Naive thymus-derived CD4-positive, alpha-beta T cell (primary cell): ENCODE measurements at places on chromosomes 3 and 15.

GRCh38 chr15:41043276-41043951 lies 72.7 kb downstream of the INO80 start:
- no peak for DNase-seq
- no peaks in the 10 kb centered on the region for H3K27me3 ChIP-seq
- H3K4me3 ChIP-seq = no peak overlapping the region
- H3K36me3 ChIP-seq = peaks cover 70% of the 10 kb centered on the region
- H3K4me1 ChIP-seq = no peaks in the 10 kb centered on the region
- no peak overlapping the region for H3K27ac ChIP-seq

GRCh38 chr3:40200692-40201316 lies 108.7 kb upstream of the EIF1B start:
- DNase-seq = no peak
- H3K36me3 ChIP-seq = no peaks in the 10 kb centered on the region
- no peaks in the 10 kb centered on the region for H3K27me3 ChIP-seq

DNA sequence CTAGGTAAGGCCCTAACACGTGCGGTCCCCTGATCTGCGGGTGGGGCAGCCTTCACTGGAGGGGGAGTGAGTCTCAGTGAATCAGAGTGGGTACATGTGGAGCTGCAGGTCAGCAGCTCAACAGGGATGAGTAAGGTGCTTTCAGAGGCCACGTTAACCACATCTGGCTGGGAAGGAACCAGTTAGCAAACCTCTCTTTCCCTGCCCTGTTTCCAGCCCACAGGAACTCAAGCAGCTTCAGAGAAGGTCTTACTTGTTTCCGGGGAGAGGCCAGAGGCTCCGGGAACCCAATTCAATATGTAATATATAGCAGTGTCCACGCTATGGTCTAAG lies 175.3 kb downstream of the XXYLT1 start:
- H3K36me3 ChIP-seq = no peaks in the 10 kb centered on the region
- H3K27me3 ChIP-seq = no peaks in the 10 kb centered on the region

GRCh38 chr3:34650131-34650530 lies 851.7 kb downstream of the PDCD6IP start:
- no peaks in the 10 kb centered on the region for H3K4me1 ChIP-seq
- H3K36me3 ChIP-seq = no peaks in the 10 kb centered on the region
- DNase-seq = no peak

- H3K4me1 ChIP-seq = peaks cover 47% of the 10 kb centered on the region
- H3K27ac ChIP-seq = no peak overlapping the region
- no peak overlapping the region for H3K4me3 ChIP-seq
- no peaks in the 10 kb centered on the region for H3K36me3 ChIP-seq
Measured at GRCh38 chr3:16464511-16465148, 48.9 kb downstream of the RFTN1 start.

GRCh38 chr15:84112025-84112424 lies 123.5 kb upstream of the GOLGA6L4 start:
- H3K4me1 ChIP-seq = no peaks in the 10 kb centered on the region
- H3K27me3 ChIP-seq = no peaks in the 10 kb centered on the region
- no peak for DNase-seq
- no peak overlapping the region for H3K27ac ChIP-seq
- no peak overlapping the region for H3K4me3 ChIP-seq
- H3K36me3 ChIP-seq = no peaks in the 10 kb centered on the region

DNA sequence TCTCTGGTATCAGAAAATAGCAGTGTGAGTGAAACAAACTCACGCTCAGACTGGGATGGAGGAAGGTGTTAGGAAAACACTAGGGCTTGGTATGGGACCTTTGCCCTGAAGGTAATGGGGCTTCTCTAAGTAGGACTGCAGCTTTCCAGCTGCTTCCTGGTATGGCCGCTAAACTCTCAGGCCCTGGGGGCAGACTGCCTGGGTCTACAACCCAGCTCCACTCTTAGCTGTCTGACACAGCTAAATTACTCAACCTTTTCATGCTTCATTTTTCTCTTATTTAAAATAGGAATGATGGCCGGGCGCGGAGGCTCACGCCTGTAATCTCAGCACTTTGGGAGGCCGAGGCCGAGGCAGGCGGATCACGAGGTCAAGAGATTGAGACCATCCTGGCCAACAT lies 5.2 kb upstream of the YEATS2 start:
- no peaks in the 10 kb centered on the region for H3K36me3 ChIP-seq
- no peak overlapping the region for H3K27ac ChIP-seq
- peaks cover 5% of the 10 kb centered on the region for H3K4me1 ChIP-seq
- no peak overlapping the region for H3K4me3 ChIP-seq
- no peak for DNase-seq
- no peaks in the 10 kb centered on the region for H3K27me3 ChIP-seq

- H3K27ac ChIP-seq = no peak overlapping the region
- no peak for DNase-seq
- H3K36me3 ChIP-seq = no peaks in the 10 kb centered on the region
- no peak overlapping the region for H3K4me3 ChIP-seq
Measured at GRCh38 chr15:26391567-26392194, 381.2 kb downstream of the GABRB3 start.

GRCh38 chr3:100234364-100234763 lies 26.4 kb upstream of the TBC1D23 start:
- H3K4me1 ChIP-seq = no peaks in the 10 kb centered on the region
- H3K27ac ChIP-seq = no peak overlapping the region
- no peak overlapping the region for H3K4me3 ChIP-seq
- no peak for DNase-seq
- H3K36me3 ChIP-seq = no peaks in the 10 kb centered on the region

- no peaks in the 10 kb centered on the region for H3K27me3 ChIP-seq
- DNase-seq = no peak
- no peak overlapping the region for H3K27ac ChIP-seq
- H3K4me3 ChIP-seq = no peak overlapping the region
- no peaks in the 10 kb centered on the region for H3K36me3 ChIP-seq
Measured at GRCh38 chr3:151265866-151266265, 12.5 kb downstream of the P2RY14 start.

DNA sequence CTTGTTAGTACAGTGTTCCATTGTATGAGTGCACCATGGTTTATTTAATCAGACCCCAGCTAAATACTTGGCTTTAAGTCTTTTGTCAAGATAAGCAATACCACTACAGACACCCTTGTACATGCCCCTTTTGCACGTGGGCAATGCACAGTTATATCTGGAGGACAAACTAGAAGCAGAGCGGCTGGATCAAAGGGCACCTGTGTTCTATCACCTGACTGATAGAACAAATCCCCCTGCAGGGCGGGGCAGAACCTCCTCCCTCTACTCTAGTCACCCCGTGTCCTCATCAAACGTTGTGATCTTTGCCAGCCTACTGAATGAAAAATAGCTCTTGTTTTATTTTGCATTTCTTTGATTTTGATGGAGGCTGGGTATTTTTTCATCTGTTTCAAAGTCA lies 314.9 kb downstream of the TLE3 start:
- no peak overlapping the region for H3K4me3 ChIP-seq
- H3K27me3 ChIP-seq = no peaks in the 10 kb centered on the region
- H3K36me3 ChIP-seq = no peaks in the 10 kb centered on the region
- no peaks in the 10 kb centered on the region for H3K4me1 ChIP-seq
- DNase-seq = peak; percentile 51
